Neural crest cell (in vitro differentiated cells): ENCODE measurements at places on chromosomes 5 and 9. TPM values are rescaled to one million over a fixed set of nuclear protein-coding genes. Genes with fewer than 3 reads are reported as not detected.
A peak's percentile ranks its signal among the peaks of the same experiment; 100 is the strongest.

The PCDHGB7 gene
- 6.5 and 7.0 TPM in 2 replicates for total RNA-seq

The LMX1B gene
- total RNA-seq = 6.9 and 10.5 TPM in 2 replicates

DNA sequence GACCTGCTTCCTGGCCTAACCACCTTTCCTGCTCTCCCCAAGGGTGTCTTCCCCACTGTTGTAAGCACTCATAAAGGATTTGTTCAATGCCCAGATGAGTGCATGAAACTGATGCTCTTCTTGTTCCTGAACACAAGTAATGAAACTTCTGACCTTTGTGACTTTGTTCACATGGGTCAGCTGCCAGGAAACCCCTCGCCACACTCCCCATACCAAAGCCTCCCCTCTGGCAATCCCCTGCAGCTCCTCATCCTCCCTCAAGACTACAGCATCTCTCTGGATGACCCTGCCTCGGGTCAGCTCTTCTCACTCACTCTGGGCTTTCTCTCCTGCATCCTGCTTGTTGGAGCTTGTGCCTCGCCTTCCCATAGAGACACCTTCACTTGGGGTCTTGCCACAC, 72.2 kb upstream of the SPTLC1 start:
- peaks cover 13% of the 10 kb centered on the region for H3K4me1 ChIP-seq
- H3K36me3 ChIP-seq = no peaks in the 10 kb centered on the region
- no peak overlapping the region for H3K4me3 ChIP-seq
- H3K27me3 ChIP-seq = peaks cover 9% of the 10 kb centered on the region
- H3K27ac ChIP-seq = no peak overlapping the region

DNA sequence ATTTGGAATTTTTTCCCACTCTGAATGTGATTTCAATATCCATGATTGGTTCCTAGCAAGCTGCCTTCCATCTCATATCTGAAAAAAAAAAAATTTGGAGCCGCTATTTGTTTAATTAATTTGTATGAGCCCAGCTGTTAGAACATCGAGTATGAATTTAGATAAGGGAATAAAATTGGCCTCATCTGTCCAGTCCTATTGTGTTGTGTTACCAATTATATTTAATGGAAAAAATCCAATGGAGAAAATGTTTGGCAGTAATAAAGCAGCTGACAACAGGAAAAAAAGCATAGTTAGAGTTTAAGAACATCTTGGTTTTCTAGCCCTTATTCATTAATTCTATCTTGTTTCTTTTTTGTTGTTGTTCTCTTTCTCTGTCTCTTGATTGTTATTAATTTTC, 735.6 kb upstream of the RIOK2 start:
- no peaks in the 10 kb centered on the region for H3K36me3 ChIP-seq
- DNase-seq = no peak
- no peak overlapping the region for H3K4me3 ChIP-seq
- no peak overlapping the region for H3K27ac ChIP-seq
- H3K4me1 ChIP-seq = peaks cover 6% of the 10 kb centered on the region
- no peaks in the 10 kb centered on the region for H3K27me3 ChIP-seq

The POU5F2 gene
- total RNA-seq = 0.55 and 0.68 TPM in 2 replicates

DNA sequence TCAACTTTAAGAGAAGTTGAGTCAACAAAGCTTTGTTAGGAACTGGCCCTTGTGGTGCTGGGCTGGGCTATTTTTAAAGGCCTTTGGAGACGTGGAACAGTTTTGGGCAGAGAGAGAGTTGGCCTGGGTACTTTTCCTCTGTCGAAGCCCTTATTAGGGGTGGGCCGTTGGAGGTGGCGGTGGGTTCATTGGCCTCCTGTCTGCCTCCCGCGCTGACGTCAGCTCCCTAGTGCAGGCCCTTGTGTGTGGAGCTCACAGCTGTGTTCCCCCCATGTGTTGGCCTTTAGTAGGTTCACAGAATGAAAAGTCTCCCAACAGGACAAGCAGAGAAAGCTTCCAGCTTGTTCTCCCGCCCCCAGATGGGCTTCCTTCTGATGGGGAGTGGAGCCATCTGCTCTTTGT, 2.7 kb downstream of the NCS1 start:
- H3K27me3 ChIP-seq = no peaks in the 10 kb centered on the region
- H3K4me1 ChIP-seq = peaks cover 22% of the 10 kb centered on the region
- H3K4me3 ChIP-seq = peak overlapping the region; percentile 94
- H3K27ac ChIP-seq = no peak overlapping the region
- no peak for DNase-seq

The PANK3 gene
- total RNA-seq = 121 and 135 TPM in 2 replicates

- DNase-seq = no peak
- H3K27me3 ChIP-seq = no peaks in the 10 kb centered on the region
- H3K36me3 ChIP-seq = no peaks in the 10 kb centered on the region
- H3K27ac ChIP-seq = no peak overlapping the region
- H3K4me1 ChIP-seq = no peaks in the 10 kb centered on the region
- H3K4me3 ChIP-seq = no peak overlapping the region
Measured at GRCh38 chr5:58687595-58687994, 104.7 kb downstream of the RAB3C start.

DNA sequence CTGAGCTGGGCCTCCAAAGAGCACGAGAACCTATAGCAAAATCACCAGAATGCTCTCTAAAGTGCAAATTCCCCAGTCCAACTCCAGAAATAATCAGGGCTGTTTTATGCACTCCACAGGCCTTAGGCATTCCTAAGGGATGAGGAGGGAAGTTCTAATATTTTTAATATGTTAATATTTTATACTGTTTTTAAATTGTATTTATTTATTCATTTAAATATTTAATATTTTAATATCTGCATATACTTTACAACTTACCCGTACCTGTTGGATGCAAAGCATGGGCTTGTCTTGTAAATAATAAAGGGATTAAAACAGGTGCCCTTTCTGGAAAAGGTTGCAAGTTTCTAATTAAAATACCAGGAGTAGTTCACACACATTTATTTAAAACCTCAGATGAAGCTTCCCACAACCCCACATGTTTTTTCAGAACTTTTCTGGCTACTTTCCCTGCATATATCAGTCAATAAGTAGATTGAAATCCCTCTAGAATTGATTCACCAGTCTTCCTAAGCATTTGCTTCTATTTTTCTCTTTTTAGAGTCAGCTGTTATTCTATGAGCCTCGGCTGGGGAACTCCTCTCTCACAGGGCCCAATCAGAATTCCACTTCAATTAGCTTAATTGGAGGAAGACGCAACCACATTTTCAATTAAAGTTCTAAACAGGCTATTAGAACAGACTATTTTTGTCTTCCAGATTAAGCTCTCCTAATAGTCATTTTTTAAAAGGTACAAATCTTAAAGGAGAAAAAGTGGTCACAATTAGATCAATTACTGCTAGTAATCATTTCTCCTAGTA, 140.8 kb downstream of the CDH6 start:
- H3K27ac ChIP-seq = no peak overlapping the region
- no peak overlapping the region for H3K4me3 ChIP-seq
- peaks cover 8% of the 10 kb centered on the region for H3K27me3 ChIP-seq
- H3K4me1 ChIP-seq = peaks cover 9% of the 10 kb centered on the region
- no peak for DNase-seq

DNA sequence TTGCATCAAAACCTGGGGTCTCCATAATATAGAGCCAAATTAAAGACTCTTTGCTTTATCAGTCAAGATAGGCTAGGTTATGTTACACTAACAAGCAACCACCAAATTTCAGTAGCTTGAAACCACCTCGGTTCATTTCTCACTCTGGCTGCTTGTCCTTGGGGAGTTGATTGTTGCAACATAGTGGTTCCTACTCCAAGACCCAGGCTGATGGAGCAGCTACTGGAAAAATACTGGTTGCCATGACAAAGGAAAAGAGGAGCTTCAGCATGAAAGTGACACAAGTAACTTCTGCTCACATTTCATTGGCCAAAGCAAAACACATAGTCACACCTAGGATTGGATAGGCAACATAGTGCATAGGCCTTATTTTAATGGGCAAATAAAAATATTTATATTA, 18.5 kb upstream of the RCL1 start:
- no peak overlapping the region for H3K27ac ChIP-seq
- H3K27me3 ChIP-seq = no peaks in the 10 kb centered on the region
- no peak for DNase-seq
- H3K36me3 ChIP-seq = no peaks in the 10 kb centered on the region
- no peak overlapping the region for H3K4me3 ChIP-seq
- H3K4me1 ChIP-seq = peaks cover 4% of the 10 kb centered on the region

DNA sequence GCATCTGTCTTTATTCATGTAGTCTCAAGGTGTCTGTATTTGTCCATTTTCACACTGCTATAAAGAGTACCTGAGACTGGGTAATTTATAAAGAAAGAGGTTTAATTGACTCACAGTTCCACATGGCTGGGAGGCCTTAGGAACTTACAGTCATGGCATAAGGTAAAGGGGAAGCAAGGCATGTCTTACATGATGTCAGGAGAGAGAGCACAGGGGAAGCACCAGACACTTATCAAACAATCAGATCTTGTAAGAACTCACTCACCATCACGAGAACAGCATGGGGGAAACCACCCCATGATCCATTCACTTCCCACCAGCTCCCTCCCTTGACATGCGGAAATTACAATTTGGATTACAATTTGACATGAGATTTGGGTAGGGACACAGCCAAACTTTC, 44.2 kb downstream of the NLN start:
- peak overlapping the region; percentile 39 for H3K27ac ChIP-seq
- H3K4me1 ChIP-seq = no peaks in the 10 kb centered on the region
- H3K27me3 ChIP-seq = no peaks in the 10 kb centered on the region
- no peak overlapping the region for H3K4me3 ChIP-seq

The LRRC14B gene
- total RNA-seq = not detected in 2 replicates

The CCDC171 gene
- 6.1 and 7.2 TPM in 2 replicates for total RNA-seq

The PCDHA3 gene
- total RNA-seq = 0.32 and 0.37 TPM in 2 replicates

GRCh38 chr5:55865831-55866230, 14.7 kb downstream of the IL31RA start:
- no peak for DNase-seq
- H3K4me3 ChIP-seq = no peak overlapping the region
- H3K27me3 ChIP-seq = no peaks in the 10 kb centered on the region
- no peaks in the 10 kb centered on the region for H3K4me1 ChIP-seq

DNA sequence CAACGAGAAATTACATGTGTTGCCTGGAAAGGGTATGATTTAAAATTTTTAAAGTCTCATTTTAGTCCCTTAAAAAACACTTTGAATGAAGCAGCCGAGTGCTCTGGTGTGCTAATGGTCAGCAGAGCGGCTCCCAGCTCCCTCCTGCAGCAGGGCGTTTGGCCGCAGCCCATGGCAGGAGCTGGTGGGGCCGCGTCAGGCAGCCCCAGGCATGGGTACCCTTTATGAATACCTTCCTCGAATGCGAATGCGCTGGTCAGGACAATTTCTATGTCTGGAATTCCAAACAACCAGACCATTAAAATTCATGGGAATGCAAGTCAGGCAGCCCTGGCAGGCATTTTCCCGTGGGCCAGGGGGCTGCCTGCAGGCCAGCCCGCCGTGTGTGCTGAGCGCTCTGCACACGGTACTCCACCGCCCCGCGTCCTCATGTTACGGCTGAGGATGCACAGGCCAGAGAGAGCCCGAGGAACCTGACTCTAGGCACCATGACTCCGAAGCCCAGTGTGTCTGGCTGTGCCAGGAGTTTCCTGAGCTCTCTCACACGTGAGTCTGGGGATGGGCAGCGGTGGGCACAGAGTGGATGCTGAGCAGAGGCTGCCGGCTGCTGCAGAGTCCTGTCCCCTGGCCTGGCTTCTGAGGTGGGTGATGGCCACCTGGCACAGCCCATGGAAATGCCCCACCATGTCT, 123.7 kb downstream of the WNK2 start:
- DNase-seq = no peak
- no peaks in the 10 kb centered on the region for H3K27me3 ChIP-seq

The NME5 gene
- 6.3 and 8.4 TPM in 2 replicates for total RNA-seq

- peaks cover 28% of the 10 kb centered on the region for H3K4me1 ChIP-seq
- H3K4me3 ChIP-seq = peak overlapping the region; percentile 83
- peak overlapping the region; percentile 43 for H3K27ac ChIP-seq
- DNase-seq = no peak
- H3K36me3 ChIP-seq = peaks cover 2% of the 10 kb centered on the region
Measured at GRCh38 chr9:127783111-127784008, 2.5 kb upstream of the CDK9 start.

The CD14 gene
- total RNA-seq = 0.28 and 0.55 TPM in 2 replicates

DNA sequence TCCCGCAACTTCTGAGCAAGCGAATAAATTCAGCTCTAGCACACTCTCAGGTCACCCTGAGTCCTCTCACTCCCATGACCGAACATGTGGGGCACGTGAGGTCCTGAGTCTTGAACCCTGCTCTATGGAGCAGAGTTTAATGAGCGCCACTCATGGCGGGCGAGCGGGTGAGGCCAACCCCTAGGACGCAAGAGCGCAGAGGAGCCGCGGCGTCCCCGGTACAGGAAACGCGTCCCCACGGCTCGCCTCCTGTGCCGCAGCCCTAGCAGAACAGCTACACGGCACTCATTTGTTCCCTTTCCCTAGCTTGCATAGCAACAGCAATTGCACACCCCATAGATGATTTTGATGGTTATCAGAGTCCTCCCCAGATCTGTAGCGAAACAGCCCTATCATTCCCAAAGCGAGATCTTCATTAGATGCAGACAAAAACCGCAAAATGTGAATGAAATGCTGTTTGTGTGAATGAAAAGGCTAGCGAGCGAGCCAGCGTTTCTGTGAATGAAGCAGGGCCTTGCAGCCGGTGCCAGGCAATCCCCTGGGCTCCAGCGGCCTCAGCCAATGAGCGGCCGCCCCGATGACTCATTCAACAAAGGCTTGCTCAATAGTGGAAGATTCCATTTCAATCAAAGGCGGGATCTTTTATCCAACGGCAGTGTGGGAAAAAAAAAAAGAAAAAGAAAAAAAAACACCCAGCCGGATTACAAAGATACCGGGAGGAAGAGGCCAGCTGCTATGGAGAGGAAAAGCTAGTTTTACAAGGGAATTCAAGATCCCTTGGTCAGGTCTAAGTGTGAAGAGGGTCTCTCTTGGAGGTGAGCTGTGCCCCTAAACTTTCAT, 1.5 kb upstream of the SHC3 start:
- peaks cover 58% of the 10 kb centered on the region for H3K4me1 ChIP-seq
- peak overlapping the region; percentile 97 for H3K27ac ChIP-seq
- no peaks in the 10 kb centered on the region for H3K27me3 ChIP-seq
- H3K4me3 ChIP-seq = peak overlapping the region; percentile 88

DNA sequence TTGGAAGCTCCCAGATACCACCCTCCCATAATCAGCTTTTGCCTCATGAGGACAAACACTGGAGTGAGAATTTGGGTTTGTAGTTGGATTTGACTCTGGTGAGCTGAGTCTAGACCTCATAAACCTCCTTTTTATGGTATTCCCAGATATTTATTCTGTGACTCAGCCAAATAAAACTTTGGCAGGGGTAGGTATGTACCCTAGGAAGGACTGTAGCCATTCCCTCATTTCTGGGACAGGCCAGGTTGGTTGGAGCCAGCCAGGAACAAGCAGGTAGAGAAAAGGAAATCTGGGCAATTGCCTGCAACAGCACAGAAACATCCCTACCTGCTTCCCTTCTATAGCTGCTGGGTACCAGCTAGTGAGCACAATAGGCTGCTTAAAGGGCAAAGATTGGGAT, 19.4 kb downstream of the ENHO start:
- no peak overlapping the region for H3K4me3 ChIP-seq
- H3K36me3 ChIP-seq = no peaks in the 10 kb centered on the region
- peaks cover 13% of the 10 kb centered on the region for H3K4me1 ChIP-seq
- H3K27ac ChIP-seq = no peak overlapping the region
- no peak for DNase-seq
- peaks cover 44% of the 10 kb centered on the region for H3K27me3 ChIP-seq

The SLC25A2 gene
- total RNA-seq = 0.72 and 1.1 TPM in 2 replicates

- H3K27me3 ChIP-seq = no peaks in the 10 kb centered on the region
- peaks cover 25% of the 10 kb centered on the region for H3K4me1 ChIP-seq
- H3K27ac ChIP-seq = no peak overlapping the region
- peak overlapping the region; percentile 19 for H3K4me3 ChIP-seq
Measured at GRCh38 chr5:91277840-91278239, 105.3 kb downstream of the ARRDC3 start.

The KCNN2 gene
- total RNA-seq = 1.9 and 2.7 TPM in 2 replicates
